ENCODE measurements at places on chromosomes 3 and 15.

- DNase-seq: peak; percentile 63
Observed at GRCh38 chr3:187150599-187150998, 11.3 kb upstream of the RPL39L start.

GRCh38 chr3:131193641-131194238 lies 167.1 kb downstream of the NEK11 start:
- DNase-seq: peak; percentile 17

GRCh38 chr15:70299931-70300869 lies 202.5 kb upstream of the TLE3 start:
- DNase-seq: no peak

- no peak for DNase-seq
Observed at GRCh38 chr15:36886701-36887100, 213.6 kb downstream of the MEIS2 start.

DNA sequence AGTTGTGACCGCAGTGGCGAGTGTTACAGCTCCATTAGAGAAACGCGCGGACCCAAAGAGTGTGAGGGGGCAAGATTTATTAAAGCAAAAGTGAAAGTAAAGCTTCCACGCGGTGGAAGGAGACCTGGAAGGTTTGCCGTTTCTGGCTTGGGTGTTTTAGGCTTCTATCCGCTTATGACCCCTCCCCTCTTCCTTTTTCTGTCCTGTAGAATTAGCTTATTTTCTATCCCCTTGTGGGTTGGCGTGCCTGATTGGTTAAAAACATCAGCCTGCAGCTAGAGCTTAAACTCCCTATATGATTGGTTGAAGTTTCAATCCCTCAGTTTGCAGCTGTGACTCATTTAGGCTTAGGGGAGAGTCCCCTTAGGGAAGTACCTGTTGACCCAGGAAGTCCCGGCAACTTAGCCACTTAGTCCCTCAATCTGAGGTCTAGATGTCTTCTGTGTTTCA lies 39.6 kb downstream of the C3orf38 start:
- peak; percentile 42 for DNase-seq

- DNase-seq: no peak
Observed at GRCh38 chr3:60886518-60886917, 364.7 kb downstream of the FHIT start.

- no peak for DNase-seq
Observed at GRCh38 chr15:75810874-75811498, 32.3 kb upstream of the UBE2Q2 start.

- peak; percentile 22 for DNase-seq
Observed at GRCh38 chr3:147630921-147631415, 221.8 kb downstream of the ZIC1 start.

- DNase-seq: no peak
Observed at GRCh38 chr3:45571969-45572368, 22.6 kb upstream of the LIMD1 start.

DNA sequence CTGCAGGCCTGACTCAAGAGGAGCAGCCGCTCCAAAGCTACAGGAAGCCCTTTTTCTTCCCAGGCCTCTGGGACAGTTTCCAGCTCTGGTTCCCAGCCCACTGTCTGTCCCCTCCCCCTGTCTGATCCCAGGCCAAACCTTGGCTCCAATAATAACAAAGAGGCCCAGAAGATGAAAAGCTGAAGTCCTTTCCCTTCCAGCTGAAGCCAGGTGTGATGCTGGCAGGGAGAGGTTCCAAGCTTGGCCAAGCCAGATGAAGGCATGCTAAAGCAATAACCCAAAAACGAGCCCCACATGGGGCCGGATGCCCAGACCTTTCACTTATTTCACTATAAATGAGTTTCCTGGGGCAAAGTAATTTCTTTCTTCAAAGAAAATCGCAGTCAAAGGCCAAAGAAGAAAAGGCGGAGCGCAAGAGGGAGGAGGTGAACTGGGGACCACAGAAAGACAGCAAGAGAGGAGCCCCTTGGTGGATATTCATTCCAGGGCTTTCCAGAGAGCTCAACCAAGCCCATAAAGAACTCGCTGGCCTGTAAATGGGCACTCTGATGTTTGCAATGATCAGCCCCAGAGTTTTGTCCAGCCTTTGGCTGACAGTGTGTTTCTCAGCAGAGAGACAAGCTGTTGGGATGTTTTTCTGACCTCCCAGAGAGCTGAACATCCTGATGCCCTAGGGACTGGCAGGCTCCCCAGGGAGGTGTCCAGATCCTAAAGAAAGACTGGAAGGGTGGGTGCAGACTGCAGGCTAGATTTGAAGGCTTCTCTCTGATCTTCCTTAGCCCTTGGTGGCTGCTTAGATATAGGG lies 157.6 kb downstream of the UACA start:
- DNase-seq: no peak

DNA sequence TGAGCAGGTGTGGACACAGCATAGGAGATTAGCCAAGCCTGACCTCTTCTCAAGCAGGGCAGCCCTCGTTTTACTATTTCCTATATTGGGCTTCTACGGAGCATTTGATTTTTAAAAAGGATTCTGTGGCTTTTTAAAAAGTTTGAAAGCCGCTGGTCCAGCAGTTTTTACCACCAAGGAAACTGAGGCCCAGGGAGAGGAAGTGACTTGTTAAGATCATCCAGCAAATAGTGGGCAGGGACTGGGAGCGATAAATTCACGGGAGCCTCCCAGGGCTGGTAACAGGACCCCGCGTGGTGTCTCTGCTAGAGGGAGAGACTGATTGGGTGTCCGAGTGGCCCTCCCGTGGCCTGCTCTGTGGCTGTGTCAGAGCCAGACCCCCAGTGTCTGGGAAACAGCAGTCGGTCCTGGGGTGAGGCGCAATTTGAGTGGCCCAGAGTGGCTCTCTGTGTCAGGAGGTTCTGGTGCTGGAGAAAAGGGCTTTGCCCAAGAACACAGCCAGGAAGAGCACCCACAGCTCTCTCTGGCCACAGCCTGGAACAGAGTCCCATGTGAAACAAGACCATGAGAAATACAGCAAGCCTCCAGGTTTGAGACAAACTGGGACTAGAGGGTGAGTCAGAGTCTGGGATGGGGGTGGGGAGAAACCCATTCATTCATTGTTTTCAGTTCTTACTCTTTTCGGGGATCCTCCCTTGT lies 4.2 kb downstream of the FURIN start:
- peak; percentile 31 for DNase-seq

GRCh38 chr3:78832785-78833204 lies 935.0 kb downstream of the ROBO1 start:
- no peak for DNase-seq

- no peak for DNase-seq
Observed at GRCh38 chr15:98000249-98001203, 40.0 kb downstream of the ARRDC4 start.

DNA sequence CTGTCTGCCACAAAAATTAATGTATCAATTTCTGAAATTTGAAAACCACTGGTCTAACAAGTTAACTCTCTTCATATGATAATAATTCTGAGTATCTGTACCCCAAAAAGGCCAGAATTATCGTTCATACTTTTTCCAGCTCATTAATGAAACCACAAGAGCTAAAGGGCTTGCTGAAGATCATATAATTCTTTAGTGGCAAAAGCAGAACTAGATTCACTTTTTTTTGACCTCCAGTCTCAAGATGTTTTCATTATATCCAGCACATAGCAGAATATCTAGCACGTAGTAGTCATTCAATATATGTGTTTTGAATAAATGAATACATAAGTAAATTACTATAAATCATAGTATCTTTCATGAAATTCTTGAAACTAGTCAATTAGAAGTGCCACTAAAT lies 246.7 kb upstream of the KCNH8 start:
- no peak for DNase-seq

DNA sequence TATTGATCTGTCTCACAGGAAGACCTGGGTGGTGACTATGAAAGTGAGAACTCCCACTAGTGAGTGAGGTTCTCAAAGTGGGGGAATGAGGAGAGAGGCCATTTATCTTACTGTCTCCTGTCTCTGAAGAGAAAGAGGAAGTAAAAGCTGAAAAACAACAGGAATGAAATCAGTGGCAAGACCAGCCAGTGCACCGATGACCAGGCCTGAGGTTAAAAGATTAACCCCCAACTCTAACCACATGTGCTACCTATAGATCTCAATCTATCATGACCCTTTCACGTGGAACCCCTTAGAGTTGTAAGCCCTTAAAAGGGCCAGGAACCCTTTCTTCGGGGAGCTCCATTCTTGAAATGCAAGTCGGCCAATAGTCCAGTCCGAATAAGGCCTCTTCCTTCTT lies 239.3 kb upstream of the CNTN6 start:
- no peak for DNase-seq

- no peak for DNase-seq
Observed at GRCh38 chr15:100054539-100054938, 287.2 kb downstream of the ADAMTS17 start.
